ENCODE measurements at places on chromosomes 2 and 18.

DNA sequence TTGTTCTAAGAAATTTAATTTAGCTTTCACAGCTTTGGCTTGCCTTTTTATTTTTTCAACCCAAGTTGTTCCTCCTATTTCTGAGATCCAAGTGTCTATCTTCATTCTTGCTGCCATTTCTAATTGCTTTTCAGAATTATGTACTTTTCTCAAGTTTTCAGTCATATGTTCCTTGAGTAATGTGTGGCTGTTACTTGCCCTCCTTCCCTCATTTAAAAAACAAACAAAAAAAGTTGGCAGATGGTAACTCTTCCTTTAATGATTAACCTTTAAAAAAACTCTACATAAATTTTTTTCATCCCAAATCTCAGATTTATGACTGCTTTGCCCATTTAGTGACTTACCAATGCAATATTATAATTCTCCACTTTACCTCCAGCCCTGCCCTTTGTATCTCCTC lies 131.3 kb downstream of the GALNT3 start:
- no peak for DNase-seq

- peak; percentile 19 for DNase-seq
Measured at GRCh38 chr2:205889114-205889513, 196.9 kb downstream of the INO80D start.

DNA sequence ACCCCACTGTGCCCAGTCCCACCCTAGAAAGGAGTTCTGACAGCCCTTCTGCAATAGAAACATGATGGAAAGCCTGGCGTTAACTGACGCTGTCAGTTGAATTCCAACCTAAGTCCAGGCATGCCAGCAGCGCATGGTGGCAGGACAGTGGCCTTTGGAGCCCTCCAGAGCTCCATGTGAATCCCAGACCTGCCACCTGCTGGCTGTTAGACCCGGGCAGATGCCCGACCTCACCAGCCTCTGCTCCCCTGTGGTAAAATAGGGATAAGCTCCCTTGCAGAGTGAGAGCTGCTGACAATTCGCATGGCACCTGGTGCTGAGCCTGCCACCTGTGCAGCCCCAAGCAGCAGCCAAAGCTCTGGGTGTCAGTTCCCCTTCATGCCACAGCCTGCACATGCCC lies 138.6 kb downstream of the LOXHD1 start:
- DNase-seq: no peak

DNA sequence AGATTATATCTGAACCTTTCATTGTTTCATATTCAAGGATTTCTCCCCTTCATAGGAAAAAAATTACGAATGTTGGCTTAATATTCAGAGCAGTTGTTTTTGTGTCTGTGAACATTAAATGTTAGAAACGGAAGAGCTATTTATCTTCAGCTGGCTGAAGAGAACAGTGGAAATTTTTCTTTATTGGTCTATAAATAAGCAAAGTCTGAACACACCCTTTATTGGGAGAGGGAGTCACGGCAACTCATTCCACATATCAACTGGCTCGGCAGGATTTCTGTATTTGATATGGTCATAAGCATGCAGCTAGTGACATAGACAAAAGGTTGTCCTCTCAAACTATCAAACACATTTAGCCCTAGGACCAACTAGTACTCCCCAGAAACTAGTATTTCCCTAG lies 468.4 kb upstream of the HNRNPA3 start:
- DNase-seq: no peak

GRCh38 chr2:48148841-48149430 lies 242.6 kb upstream of the FBXO11 start:
- no peak for DNase-seq

DNA sequence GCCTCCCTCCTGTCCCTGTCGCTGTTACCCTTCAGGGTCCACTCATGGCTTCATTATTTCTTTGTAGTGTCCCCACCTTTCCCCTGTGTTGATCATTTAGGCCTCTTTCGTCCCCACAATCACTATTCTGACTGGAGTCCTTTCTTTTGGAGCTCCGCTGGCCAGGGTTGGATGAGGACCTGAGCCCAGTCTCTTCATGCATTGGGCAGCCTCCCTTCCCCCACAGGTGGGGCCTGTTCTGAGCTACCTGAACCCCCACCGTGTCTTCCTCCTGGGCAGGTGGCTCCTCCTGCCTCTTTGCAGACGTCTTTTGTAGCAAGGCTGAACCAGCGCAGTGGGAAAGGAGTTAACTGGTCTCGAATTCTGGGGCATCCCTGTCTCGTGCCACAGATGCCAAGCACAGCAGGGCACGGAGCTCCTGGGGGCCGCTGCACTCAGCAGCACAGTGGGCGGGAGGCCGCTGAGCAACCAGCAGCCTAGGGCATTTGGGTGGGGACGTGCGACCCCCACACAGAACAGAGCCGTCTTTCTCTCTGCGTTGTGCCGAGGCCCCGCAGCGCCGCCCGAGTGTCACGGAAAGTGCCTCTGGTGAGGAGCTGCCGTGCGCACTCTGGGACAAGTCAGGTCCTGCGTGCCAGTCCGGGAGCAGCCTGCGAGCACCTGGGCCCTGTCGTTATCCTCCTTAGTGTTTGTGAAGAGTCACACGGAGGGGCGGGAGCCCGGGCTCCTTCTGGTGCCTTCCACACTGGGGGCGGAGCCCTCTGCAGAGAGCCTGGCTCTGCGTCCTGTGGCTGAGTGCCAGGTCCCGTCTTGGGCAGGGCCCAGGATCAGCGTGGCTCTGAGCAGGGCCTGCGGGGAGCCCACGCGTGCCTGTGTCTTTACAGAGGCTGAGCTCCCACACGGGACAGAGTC lies 130.1 kb downstream of the NFATC1 start:
- no peak for DNase-seq

GRCh38 chr18:39168723-39169122 lies 1603.1 kb upstream of the CELF4 start:
- DNase-seq: no peak

GRCh38 chr2:142586693-142587580 lies 290.5 kb upstream of the KYNU start:
- no peak for DNase-seq

DNA sequence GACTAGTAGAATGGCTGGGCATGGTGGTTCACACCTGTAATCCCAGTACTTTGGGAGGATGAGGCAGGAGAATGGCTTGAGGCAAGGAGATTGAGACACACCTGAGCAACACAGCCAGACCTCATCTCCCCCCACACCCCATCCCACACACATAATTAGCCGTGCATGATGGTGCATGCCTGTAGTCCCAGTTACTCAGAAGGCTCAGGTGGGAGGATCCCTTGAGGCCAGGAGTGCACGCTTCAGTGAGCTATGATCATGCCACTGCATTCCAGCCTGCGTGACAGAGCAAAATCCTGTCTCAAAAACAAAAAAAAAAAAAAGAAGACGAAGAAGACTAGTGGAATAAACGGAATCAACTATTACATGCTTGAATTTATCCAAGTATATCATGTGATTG lies 150.0 kb downstream of the STK39 start:
- DNase-seq: no peak

GRCh38 chr2:39128919-39129391 lies 8.1 kb upstream of the SOS1 start:
- no peak for DNase-seq

DNA sequence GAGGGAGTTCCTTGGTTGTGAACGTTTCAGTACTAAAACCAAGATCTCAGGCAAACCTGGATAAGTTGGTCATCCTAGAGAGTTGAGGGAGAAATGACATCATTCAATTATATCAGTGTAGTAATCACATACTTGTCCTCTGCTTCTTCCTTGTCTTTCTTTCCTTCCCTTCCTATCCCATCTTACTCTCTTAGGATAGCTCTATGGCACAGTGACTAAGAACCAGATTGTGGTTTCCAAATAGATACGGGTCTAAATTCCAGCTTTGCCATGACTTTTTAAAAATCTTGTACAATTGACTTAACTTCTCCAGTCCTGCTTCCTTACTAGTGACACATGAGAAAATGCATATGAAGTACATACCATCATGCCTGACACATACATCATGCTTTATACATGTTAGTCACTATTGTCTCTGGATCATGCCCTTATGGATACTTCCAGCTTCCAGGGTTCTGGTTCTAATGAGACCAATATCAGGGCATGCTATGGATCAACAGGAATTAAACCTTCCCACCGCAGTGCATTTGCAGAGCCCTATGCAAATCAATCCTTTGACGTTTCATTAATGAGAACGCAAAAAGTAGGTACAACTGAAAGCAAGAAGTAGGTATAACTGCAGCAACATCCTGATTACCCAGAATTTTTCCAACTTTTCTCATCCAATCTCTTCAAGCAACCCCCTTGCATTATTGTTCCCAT lies 168.0 kb upstream of the KLF7 start:
- DNase-seq: no peak

GRCh38 chr2:168254158-168254935 lies 7.0 kb upstream of the STK39 start:
- DNase-seq: peak; percentile 34

- no peak for DNase-seq
Measured at GRCh38 chr2:104332731-104333130, 521.2 kb upstream of the POU3F3 start.

DNA sequence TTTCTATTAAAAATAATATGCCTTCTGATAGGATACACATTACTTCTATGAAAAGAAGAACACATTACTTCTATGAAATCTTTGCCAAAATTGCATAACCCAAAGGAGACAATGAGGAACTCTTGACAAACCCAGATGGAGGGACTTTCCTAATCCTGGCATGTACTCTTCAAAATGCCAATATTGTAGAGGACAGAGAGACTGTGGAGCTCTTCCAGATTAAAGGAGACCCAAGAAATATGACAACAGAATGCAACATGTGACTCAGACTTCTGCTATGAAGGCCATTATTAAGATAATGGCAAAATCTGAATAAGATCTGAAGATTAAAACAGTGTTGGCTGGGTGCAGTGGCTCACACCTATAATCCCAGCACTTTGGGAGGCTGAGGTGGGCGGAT lies 22.2 kb downstream of the SOWAHC start:
- DNase-seq: no peak

DNA sequence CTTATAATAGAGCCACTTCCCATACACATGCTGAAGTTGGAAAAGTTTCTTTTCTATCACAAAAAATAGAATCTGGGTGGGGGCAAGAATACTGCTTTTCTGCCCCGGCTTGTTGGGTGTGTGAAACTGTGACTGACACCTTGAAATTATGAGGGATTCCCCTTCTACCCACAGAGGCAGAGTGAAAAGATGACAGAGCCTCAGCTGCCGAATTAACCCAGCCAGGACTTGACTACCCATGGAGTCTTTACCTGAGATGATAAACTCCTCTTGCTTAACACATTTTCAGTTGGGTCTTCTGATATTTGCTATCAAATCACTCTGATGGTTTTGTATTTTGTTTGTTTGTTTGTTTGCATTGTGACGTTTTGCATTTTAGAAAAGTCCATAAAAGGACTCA lies 66.0 kb upstream of the PMAIP1 start:
- no peak for DNase-seq

- DNase-seq: no peak
Measured at GRCh38 chr2:18047213-18047611, 168.7 kb downstream of the KCNS3 start.

DNA sequence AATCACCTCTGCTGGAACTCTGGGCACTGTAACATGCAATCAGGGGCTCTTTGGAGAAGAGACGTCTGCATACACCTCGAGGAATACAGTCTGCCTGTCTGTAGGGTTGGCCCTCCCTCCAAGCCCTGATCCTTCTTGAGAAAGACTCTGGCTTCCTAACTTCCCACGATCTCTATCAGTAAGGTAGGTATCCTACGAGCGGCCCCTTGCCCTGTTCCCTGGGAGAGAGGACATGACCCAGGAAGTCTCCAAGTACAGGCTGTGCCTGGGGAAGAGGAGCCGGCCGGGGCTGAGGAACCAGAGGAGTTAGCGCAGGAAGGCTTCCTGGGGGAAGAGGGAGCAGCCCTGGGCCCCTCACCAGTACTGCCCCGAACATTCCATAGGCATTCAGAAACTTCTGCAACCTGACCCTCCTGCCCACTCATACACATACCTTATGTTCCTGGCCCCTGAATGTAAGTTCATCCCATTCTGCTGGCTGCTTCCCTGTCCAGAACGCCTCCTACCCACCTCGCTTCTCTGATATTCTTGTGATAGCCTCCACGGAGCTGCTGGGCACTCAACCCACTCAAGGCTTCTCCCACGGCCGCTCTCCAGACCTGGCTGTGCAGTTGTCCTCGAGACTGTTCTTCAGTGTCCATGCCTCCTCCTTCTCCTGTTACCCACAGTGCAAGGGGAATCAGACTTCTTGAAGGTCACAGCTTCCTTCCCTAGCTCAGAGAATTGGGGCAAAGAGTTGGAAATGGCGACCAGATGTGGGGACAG lies 116.1 kb downstream of the CYP26B1 start:
- DNase-seq: no peak

- no peak for DNase-seq
Measured at GRCh38 chr2:40451918-40452605, at the start of gene SLC8A1. Gene SLC8A1, minus strand, starts transcription at chr2:40452090.

GRCh38 chr2:120511536-120511935 lies 165.6 kb downstream of the INHBB start:
- no peak for DNase-seq

- no peak for DNase-seq
Measured at GRCh38 chr2:106270471-106270891, 76.4 kb upstream of the UXS1 start.

GRCh38 chr2:202910698-202911097 lies 775 bp downstream of the WDR12 start:
- no peak for DNase-seq

- peak; percentile 67 for DNase-seq
Measured at GRCh38 chr2:109209412-109209811, 80.4 kb downstream of the SH3RF3 start.

- DNase-seq: no peak
Measured at GRCh38 chr2:188003800-188004199, 287.9 kb upstream of the GULP1 start.

DNA sequence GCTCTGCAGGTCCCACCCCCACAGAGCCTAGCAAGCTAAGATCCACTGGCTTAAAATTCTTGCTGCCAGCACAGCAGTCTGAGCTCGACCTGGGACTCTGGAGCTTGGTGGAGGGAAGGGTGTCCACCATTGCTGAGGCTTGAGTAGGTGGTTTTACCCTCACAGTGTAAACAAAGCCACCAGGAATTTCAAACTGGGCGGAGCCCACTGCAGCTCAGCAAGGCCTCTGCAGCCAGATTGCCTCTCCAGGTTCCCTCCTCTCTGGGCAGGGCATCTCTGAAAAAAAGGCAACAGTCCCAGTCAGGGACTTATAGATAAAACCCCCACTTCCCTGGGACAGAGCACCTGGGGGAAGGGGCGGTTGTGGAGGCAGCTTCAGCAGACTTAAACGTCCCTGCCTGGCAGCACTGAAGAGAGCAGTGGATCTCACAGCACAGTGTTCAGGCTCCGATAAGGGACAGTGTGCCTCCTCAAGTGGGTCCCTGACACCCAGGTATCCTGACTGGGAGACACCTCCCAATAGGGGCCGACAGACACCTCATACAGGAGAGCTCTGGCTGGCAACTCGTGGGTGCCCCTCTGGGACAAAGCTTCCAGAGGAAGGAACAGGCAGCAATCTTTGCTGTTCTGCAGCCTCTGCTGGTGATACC lies 20.0 kb upstream of the NEMP2 start:
- no peak for DNase-seq

- no peak for DNase-seq
Measured at GRCh38 chr2:27118525-27119329, at the start of gene CGREF1. Gene CGREF1, minus strand, starts transcription at chr2:27119128. Its CDS starts 14,762 bp downstream, at chr2:27104366.

DNA sequence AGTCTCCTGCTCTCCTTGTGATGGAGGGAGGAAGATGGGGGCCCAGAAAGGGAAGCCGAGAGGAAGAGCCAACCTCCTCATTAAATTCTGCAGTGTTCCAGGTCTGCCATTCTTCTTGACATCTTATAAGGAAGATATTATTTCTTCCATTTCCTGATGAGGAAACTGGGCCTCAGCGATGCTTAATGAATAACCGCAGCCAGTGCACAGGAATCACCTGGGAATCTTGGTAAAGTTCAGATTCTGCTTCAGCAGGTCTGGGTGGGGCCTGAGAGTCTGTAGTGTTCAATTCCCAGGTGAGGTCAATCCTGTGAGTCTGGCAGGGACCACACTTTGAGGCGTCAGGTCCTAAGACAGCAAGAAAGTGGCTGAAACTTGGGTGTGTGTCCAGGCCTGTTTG lies 17.3 kb downstream of the PCARE start:
- no peak for DNase-seq
